HCT116 (cell line): ENCODE measurements at places on chromosomes 5 and 9. TPM values are rescaled to one million over a fixed set of nuclear protein-coding genes. Genes with fewer than 3 reads are reported as not detected.

PPP1R26 gene
- total RNA-seq = 32.0 TPM

TAS2R1 gene
- not detected for total RNA-seq

IFNA8 gene
- not detected for total RNA-seq

TIMD4 gene
- total RNA-seq = not detected

BTF3 gene
- 868 TPM for total RNA-seq

SLC36A2 gene
- not detected for total RNA-seq

BHMT gene
- 0.44 TPM for total RNA-seq

SLC34A3 gene
- total RNA-seq = 0.15 TPM

CYLC2 gene
- total RNA-seq = not detected

IRX2 gene
- total RNA-seq = not detected

SCGB3A2 gene
- not detected for total RNA-seq

IL11RA gene
- 10.6 TPM for total RNA-seq

RACK1 gene
- total RNA-seq = 2,432 TPM

OXCT1 gene
- 28.1 TPM for total RNA-seq

NUTM2F gene
- total RNA-seq = not detected

TAF11L5 gene
- not detected for total RNA-seq

OR1J1 gene
- total RNA-seq = not detected

DMGDH gene
- total RNA-seq = 2.3 TPM

GDNF gene
- not detected for total RNA-seq

KCNN2 gene
- total RNA-seq = not detected

UBE2QL1 gene
- not detected for total RNA-seq

RPS23 gene
- 2,206 TPM for total RNA-seq

SAXO1 gene
- total RNA-seq = not detected

ISL1 gene
- total RNA-seq = 1.3 TPM
